ENCODE measurements at places on chromosomes 1 and 21.

DNA sequence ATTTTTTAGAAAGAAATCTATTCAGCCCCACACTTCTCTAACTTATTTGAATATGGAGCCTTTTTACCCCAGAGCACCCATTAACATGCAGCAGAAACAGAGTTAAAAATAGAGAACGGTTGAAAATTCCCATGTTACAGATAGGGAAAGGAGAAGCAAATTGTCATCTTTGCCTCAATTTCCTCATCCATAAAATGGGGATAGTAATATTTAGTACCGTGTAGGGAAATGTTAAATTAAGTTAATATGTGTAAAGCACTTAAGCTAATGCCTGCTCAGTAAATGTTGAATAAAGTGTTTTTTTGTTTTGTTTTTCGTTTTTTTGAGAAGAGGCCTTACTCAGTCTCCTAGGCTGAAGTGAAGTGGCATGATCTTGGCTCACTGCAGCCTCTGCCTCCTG is 50.3 kb downstream of the NAV1 start:
- DNase-seq, result no peak

- DNase-seq, result no peak
Measured at GRCh38 chr1:69221524-69221923, 346.2 kb upstream of the LRRC7 start.

DNA sequence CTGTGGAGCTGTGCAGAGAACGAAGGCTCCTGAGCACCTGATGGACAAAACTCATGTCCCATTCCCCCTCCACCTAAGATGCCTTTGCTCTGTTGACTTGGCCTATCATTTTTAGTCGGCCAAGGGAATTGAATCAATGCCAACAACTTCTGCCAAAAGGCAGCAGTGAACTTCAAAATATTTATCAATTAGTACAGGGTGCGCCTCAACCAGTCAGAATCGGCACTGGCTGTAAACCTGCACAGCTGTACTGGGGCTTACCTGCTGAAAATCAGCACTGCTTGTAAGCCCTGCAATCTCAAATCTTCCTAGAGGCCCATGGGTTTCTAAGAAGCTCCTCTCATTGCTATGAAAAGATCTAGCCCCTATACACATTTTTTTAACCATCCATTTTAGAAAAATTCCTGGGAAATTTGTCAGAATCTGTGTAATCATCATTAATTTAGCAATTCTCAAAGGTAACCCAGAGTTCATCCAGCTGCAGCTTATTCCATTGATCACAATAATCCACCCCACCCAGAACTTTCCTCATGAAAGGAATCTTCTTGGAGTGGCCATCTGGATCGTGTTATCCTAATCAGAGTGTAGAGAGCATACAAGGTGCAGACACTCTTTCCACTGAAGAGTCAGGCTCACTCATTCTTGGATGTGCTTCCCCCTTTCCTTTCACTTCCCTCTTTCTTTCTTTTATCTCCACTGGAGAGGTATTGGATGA is 40.2 kb downstream of the ADAMTS1 start:
- DNase-seq, result no peak

DNA sequence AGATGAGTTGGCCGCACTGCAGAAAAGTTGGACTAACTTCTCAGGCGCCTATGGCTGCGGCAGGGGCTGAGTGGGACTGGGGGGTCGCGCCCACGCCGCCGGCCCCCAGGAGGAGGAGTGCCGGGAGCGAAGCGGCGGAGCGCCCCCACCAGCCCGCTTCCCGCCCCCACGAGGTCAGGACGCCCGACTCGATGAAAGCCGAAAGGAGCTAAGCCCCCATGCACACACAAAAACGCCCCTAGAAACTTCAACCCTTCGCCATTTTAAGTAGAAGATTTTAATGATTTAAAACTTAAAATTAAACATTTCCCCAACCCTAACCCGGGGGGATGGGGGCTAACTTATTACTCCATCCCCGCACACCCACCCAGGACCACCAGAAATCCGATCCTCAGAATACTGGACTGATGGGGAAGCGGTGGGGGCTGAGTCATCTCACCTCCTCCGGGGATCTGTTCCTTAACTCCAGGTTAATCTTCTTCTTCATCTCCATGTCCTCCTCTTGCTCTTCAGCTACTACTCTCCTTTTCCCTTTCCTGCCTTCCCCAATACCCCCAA is 539 bp downstream of the ANP32E start:
- peak; percentile 21 for DNase-seq
